ENCODE measurements at places on chromosomes 5 and 9.

- no peak for DNase-seq
These were observed 49.7 kb upstream of the LHFPL2 start for GRCh38 chr5:78698191-78698791.

- no peak for DNase-seq
These were observed 54.6 kb upstream of the KCNIP1 start for GRCh38 chr5:170449232-170449631.

GRCh38 chr5:79149433-79149832 is 37.8 kb downstream of the BHMT start:
- no peak for DNase-seq

DNA sequence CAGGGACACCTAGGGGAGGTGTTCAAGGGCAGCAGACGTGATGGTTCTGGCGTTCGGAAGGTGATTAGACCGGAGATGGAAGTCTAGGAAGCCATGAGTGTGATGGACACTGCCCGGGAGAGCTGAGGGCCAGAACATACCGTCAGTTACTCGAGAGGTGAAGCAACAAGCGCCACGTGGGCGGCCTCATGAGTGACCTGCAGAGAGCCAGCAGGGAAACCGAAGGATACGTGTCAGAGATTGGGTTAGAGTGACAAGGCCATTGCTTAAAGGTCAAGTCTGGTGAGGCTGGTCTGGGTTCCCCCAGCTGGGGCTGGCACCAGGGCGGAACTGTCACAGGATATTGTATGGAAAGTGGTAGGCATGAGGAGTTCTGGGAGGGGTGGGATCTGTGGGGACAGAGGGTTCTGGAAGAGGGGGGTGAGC is 60.0 kb downstream of the C9orf50 start:
- DNase-seq: no peak

DNA sequence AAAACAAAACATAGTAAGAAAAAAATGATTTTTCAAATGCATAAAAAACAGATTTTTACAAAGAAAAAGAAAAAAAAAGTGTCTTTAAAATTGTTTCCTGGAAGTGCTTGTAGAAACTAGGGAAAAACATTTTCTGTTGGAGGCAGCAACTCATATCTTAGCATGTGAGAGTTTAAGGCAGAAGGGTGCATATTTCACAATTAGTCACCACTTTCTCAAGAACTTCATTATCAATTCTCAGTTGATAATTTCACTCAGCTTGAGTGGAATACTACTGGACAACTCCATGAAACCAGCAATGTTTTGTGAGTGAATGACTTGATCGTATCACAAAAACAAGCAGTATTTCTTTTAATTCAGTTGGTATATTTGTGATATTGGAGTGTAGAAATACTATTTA is 508.3 kb upstream of the DAB2 start:
- no peak for DNase-seq

- no peak for DNase-seq
These were observed 116.7 kb downstream of the WDR70 start for GRCh38 chr5:37495668-37496347.

GRCh38 chr9:131441441-131441840 is 47.6 kb downstream of the PRRC2B start:
- DNase-seq: no peak

GRCh38 chr5:125722550-125722949 is 700.7 kb upstream of the GRAMD2B start:
- DNase-seq: no peak

DNA sequence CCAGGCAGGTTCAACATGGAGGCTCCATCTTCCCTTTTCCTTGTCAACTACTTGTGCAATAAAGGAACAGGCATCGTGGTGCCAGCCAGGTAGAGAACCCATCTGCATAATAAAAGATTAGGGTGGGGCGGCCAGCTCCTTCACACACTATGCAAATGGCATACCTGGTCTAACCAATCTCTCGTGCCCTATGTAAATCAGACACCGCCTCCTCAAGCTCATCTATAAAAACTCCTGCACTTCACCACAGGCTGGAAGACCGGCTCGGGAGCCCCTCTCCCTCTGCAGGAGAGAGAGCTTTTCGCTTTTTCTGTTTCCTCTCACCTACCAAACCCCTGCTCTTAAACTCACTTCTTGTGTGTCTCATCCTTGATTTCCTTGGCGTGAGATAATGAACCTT is 244.3 kb upstream of the PUM3 start:
- DNase-seq: no peak

DNA sequence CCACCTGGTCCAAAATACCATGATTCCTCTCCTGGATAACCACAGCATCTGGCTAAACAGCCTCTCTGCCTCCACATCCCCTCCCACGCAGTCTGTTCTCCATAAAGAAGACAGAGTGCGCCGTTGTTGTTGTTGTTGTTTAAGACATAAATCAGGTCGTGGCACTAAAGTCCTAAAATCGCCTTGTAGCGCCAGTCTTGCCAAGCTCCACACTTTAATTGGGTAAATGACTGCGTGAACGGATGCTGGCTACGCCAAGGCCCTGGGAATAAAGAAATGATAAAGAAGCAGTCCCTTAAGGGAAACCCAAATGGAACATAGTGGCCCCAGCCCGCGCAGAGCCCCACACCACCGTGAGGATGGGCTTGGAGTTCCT is 364 bp upstream of the SFXN1 start:
- DNase-seq: no peak

DNA sequence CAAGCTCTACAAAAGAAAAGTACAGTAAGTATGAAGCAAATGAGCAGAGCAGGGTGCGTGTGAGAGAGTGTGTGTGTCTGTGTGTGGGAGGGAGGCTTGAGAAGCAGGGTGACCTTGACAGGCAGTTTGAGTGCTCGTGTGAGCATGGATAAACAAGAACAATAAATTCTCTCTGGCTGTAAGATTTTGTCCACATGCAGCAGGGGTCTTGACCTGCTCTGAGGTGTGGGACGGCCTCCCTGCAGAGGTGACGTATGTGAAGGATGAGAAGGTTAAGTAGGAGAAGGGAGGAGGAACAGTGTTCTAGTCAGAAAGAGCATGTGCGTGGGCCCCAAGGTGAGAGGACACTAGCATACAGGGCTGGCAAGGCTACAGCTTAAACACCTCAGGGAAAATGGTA is 49.0 kb downstream of the SPTLC1 start:
- no peak for DNase-seq

DNA sequence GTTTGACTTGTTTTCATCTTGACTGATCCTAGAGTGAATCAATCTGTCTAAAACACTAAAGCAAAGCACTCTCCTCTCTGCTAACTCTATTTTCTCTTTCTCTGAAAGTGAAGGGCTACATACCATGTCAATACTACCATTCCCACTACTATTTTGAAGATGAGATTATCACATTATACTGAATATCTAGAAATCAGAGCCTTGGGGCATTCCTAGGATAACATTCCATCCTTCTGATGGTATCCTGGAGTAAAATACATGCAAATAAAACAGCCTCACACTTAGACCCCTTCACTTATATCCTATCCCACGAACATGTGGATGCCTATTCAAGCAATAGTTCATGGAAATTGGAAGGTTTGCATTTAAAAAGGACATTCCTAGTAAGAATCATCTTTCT is 309.3 kb upstream of the ACTBL2 start:
- no peak for DNase-seq

DNA sequence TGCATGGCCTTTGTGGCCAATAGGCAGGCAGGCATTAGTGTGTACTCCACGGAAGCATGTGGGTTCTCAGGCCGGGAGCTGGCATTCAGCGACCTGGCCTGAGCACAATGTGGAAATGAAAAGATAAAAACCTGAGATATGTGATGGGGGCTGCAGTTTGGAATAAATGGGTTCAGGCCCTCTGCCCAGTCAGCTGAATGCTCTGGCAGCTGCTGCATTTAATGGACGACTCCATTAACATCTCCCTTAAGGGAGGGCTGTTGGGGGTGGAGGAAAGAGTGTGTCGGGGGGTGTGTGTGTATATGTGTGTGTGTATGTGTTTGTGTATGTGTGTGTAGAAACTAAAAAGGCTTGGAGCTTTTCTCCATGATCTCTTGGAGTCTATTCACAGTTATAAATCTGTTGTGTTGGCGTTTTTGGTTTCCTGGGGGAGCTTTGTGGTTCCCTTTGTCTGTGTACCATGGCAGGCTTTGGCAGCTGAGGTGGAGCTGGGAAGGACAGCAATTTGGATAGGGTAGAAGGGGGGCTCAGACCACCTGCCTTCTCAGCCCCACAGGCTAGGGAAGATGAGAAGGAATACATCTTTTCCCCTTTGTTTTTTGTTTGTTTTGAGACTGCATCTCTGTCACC is 27.3 kb upstream of the HSPA9 start:
- DNase-seq: no peak

DNA sequence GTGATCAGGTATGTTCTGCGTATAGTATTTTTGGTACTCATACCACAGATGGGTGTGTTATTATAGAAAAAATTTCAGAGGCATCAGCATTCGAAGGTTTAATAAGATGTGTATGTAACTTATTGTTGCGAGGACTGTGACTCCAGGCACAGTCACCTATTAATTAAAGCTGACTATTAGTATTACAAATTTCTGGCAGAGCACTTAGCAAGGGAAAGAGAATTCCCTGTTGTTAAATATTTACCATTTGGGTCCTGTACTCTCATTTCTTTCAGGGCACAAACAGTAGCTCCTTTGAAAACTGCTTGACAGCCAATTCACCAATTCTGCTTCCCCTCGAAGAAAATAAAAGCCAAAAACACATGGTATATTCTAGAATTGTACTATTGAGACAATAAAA is 653.8 kb downstream of the ELAVL2 start:
- no peak for DNase-seq

- DNase-seq: no peak
These were observed 699.0 kb downstream of the MAT2B start for GRCh38 chr5:164204338-164204946.

GRCh38 chr5:22665801-22666200 is 187.3 kb downstream of the CDH12 start:
- no peak for DNase-seq

GRCh38 chr9:134158753-134159392 is 5.5 kb downstream of the RNU6ATAC start:
- no peak for DNase-seq

DNA sequence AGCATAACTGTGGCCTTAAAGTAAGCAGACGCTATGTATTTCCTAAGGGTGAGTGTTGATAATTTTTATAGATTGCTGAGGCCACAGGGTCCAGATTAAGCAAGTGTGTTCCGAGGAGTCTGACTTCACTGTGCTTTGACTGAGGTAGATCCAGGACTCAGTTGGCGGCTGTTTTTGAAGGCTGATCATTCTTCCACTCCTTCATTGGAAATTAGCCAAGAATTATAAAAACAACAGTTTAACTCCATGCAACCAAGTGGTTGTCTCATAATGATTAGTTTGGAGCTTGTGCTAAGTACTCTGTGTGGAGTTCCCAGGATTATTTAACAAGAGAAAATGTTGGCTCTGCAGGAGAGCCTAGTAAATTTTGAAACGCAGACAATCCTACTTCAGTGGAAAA is 19.1 kb downstream of the IQGAP2 start:
- DNase-seq: no peak

DNA sequence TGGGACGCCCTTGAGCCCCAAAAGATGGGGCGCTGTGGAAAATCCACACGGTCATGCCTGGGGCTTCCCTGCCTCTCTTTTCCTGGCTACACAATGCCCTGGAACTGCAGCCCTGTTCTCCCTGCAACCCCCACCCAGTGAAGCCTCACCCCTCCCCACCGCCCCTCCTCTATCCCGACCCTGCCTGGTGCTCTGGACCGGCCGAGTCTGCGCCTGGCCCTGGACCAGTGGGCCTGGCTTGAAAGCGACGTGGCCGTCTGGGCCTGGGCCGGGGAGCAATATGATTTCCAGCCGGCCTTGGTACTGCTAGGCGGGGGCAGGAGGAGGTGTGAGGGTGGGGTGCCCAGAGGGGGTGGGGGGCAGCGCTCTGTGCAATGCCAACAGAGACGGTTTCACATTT is 71.0 kb upstream of the RNU6ATAC start:
- DNase-seq: no peak

DNA sequence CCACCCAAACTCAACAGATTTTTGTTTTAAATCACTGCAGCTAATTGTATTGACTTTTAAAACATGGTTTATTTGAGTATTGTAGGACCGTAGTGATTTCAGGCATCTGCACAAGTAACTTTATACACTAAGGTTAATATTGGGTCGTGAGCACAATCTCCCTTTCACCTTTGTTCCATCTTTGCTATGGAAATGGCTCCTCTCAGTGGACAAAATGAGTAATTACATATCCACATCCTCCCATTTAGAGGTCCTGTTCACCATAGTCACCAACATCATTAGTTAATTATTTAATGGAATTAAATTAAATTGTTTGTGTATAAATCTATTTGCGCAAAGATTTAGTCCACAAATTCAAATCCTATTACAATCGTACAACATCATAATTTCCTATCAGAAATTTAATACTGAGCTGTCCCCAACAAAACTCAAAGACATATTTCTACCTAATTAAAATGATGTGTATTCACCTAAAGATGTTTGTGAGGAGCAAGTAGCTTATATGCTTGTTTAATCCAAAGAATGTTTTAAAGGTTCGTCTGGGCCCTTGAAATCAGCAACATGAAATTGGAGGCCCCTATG is 173.0 kb upstream of the DAPK1 start:
- DNase-seq: no peak

GRCh38 chr5:116378007-116378776 is 196.4 kb downstream of the SEMA6A start:
- no peak for DNase-seq

- DNase-seq: peak; percentile 3
These were observed 233.8 kb upstream of the TMEM161B start for GRCh38 chr5:88502179-88503040.

DNA sequence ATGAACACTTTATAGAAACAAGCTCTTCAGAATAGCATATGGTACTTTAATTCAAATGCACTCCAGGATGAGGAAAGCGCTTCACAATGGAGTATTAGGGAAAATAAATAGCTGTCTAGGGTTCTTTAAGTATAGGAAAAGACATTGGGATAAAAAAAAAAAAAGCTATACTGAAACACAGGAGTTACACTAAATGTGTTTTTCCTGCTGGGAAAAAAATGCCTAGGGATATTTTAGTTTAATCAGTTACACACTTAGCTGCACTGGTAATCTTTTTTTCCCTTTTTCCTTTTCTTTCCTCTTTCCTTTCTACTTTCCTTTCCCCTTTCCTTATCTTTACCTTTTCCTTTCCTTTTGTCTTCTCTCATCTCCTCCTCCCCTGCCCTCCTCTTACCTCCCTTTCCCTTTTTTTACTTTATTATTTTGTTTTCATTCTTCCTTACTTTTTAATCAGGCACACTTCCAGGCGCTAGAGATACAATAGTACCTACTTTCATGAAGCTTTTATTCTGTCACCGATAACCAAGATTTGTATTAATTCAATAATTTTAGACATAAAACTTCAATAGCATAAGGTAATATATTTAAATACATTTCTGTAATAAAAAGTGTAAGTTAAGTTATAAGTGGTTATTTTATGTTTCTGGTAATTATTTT is 758.7 kb downstream of the CDH18 start:
- no peak for DNase-seq

DNA sequence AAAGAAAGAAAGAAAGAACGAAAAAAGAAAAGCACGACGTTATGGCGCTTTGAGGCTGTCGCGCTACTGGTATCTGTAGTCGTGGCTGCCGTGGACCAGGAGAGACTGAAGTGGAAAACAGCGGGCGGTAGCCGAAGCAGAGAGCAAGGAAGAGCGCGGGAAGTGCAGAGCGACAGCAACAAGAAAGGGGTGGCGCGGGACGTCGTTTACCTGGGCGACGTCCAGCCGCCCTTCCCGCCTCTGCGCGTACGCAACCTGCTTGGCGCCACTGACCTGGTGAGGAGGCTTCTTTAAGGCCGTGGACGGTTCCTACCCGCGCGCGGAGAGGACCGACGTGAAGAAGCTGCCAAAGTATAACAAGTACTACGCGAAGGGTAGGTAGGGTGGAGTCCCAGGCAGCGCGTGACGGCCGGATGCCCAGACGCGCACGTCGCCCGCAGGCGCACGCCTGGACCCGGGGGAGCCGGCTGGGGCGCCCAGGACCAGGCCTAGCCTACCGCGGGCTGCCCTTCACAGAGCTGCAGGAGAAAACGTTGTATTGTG is 15.4 kb downstream of the CCL28 start:
- peak; percentile 31 for DNase-seq
